ENCODE measurements at places on chromosomes 5 and 9. TPM values are rescaled to one million over a fixed set of nuclear protein-coding genes. Genes with fewer than 3 reads are reported as not detected.
A peak's percentile ranks its signal among the peaks of the same experiment; 100 is the strongest.

- no peaks in the 10 kb centered on the region for H3K4me1 ChIP-seq
- H3K27ac ChIP-seq = no peak overlapping the region
- no peaks in the 10 kb centered on the region for H3K27me3 ChIP-seq
Observed at GRCh38 chr9:99107421-99107820, 2.5 kb downstream of the TGFBR1 start.

DNA sequence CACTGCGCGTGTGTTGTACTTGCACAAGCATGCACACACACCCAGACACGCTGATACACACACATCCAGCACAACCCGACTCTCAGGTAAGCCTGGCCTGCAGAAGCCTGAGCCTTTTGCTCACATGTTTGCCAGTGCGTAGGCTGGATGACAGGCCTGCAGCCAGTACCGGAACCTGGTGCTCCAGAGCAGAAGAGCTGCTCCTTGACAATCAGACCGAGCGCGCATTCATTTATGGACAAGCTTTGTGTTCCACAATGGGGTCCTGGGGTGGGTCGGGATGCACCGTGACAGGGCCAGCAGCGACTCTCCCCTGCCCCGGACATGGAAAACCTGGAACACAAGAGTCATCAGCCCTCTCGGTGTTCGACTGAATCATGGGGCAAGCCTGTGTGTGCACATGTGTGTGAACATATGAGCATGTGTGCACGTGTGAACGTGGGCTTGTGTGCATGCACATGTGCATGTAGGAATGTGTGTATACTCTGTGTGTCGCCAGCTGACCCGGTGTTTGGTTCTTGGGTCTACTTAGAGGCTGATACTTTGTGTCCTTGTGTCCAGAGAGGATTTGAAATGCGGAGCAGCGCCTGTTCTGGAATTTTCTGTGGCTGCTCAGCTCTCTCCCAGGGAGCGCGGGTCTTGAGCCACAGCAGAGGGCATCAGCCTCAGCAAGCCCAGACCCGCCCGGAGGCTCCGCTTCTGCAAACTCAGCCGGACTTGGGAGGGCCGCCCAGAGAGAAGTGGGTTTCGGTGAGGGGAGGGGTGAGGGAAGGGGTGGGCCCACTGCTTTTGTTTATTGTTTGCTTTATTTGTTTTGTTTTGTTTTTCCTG lies 32.2 kb downstream of the IRX4 start:
- H3K36me3 ChIP-seq = no peaks in the 10 kb centered on the region
- no peaks in the 10 kb centered on the region for H3K27me3 ChIP-seq
- no peak overlapping the region for H3K27ac ChIP-seq
- no peak overlapping the region for H3K4me3 ChIP-seq

DNA sequence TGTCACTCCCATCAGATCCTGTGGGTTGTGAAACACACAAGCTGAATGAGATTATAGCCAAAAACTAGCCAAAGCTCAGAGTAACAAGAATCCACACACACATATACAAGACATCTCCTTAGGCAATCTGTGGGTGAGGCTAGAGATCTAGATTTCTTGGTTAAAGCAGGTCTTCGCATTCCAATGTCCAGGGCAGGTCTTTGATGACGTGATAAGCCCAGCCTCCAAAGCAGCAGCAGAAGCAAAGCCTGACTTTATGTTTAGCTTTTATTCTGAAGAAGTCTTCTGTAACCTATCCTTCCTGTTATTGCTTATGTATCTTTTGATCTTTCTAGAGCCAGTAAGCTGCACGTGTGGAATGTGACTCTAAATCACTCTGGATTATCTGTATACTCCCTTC lies 199.1 kb upstream of the SLC30A5 start:
- DNase-seq = peak; percentile 28
- H3K36me3 ChIP-seq = no peaks in the 10 kb centered on the region
- H3K4me1 ChIP-seq = no peaks in the 10 kb centered on the region
- H3K4me3 ChIP-seq = no peak overlapping the region
- no peak overlapping the region for H3K27ac ChIP-seq

DNA sequence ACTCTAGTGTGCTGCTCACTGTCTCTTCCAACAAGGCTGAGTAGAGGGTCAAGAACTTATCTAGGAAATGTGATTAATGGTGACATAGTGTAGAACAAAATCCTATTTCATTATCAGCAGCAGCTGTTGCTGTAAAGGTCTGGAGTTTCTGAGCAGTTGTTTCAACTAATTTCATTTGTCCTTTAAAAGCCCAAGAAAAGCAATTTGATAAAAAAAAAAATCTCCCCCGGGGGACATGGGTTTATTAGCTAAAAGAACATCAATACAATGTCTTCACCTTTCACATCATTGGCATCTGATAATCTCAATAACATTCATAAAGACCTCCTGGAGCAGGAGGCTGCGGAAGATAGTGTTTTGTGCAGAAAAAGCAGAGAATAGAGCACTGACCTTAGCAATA lies 468.1 kb downstream of the KCTD16 start:
- H3K4me1 ChIP-seq = no peaks in the 10 kb centered on the region
- H3K27ac ChIP-seq = no peak overlapping the region
- no peak overlapping the region for H3K4me3 ChIP-seq
- no peaks in the 10 kb centered on the region for H3K36me3 ChIP-seq

GRCh38 chr5:149886060-149886459 lies 58.5 kb downstream of the PDE6A start:
- no peaks in the 10 kb centered on the region for H3K27me3 ChIP-seq
- H3K4me3 ChIP-seq = no peak overlapping the region
- no peak for DNase-seq
- peaks cover 25% of the 10 kb centered on the region for H3K4me1 ChIP-seq

- H3K27ac ChIP-seq = no peak overlapping the region
- no peaks in the 10 kb centered on the region for H3K27me3 ChIP-seq
- no peaks in the 10 kb centered on the region for H3K4me1 ChIP-seq
- no peak for DNase-seq
- no peak overlapping the region for H3K4me3 ChIP-seq
Observed at GRCh38 chr9:68896486-68896885, 117.4 kb downstream of the PRKACG start.

DNA sequence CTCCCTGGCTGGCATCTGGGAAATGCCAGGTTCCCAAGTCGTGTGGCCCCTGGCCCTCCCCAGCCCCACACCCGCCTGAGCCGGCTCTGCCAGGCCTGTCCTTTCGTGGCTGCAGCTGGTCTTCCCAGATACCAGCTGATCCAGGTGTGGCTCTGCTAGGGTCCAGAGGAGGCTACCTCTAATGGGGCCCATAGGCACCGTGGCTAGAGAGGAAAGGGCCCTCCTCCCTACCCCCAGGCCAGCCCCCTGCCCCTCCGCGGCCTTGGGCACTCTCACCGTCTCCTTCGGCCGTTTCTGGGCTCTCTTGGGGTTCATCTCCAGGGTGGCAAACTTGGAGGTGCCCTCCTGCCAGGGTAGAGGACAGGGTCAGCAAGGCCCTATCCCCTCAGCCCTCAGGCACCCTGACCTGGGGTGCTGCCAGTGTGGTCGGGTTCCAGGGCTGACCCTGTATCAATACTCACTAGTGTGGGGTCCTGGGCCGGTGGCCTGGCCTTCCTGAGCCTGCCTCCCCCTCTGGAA lies 17.0 kb downstream of the RALGDS start:
- H3K36me3 ChIP-seq = peaks cover 2% of the 10 kb centered on the region
- no peak overlapping the region for H3K4me3 ChIP-seq

- no peaks in the 10 kb centered on the region for H3K36me3 ChIP-seq
- no peak for DNase-seq
- no peak overlapping the region for H3K4me3 ChIP-seq
- H3K4me1 ChIP-seq = no peaks in the 10 kb centered on the region
- H3K27ac ChIP-seq = no peak overlapping the region
Observed at GRCh38 chr9:31119890-31120454, 1264.5 kb upstream of the ACO1 start.

- no peaks in the 10 kb centered on the region for H3K4me1 ChIP-seq
- no peaks in the 10 kb centered on the region for H3K27me3 ChIP-seq
- H3K27ac ChIP-seq = no peak overlapping the region
- H3K36me3 ChIP-seq = no peaks in the 10 kb centered on the region
- DNase-seq = no peak
- H3K4me3 ChIP-seq = no peak overlapping the region
Observed at GRCh38 chr9:27847818-27848217, 274.5 kb upstream of the C9orf72 start.

DNA sequence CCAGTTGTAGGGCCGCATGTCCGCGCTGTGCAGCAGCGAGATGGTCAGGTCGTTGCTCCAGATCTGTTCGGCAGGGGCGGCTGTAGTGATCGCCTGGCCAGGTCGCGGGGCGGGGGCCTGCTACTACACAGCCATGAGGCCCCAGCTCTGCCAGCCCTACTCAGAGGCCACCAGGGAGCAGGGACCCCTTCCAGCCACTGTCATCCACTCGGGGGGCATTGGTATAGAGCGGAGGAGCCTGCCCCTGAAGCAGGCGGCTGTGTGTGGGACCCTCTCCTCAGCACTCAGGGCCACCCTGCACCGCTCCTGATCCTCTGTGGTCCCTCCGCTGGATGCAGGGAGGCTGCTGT lies 1.7 kb downstream of the FBXW5 start:
- no peaks in the 10 kb centered on the region for H3K27me3 ChIP-seq
- DNase-seq = peak; percentile 42
- H3K36me3 ChIP-seq = peaks cover 1% of the 10 kb centered on the region
- H3K4me1 ChIP-seq = peaks cover 31% of the 10 kb centered on the region
- H3K4me3 ChIP-seq = peak overlapping the region; percentile 59

DNA sequence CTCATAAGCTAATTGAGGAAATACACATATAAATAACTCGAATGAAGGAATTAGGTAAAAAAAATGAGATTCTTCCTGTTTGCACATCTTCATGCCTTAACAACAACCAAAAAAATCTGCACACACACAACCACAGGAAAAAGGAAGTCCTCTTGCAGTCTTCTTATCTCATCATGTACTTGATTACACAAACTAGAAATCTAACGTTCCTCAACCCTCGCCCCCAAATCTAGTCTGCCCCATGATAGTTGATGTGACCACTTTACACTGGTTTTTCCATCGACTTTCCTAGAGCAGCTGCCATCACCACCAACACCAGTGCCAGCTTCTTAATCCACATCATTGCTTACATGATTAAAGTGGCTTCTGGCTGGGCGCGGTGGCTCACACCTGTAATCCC lies 31.2 kb upstream of the RNU6ATAC start:
- H3K27ac ChIP-seq = no peak overlapping the region
- H3K36me3 ChIP-seq = no peaks in the 10 kb centered on the region
- H3K4me1 ChIP-seq = no peaks in the 10 kb centered on the region
- H3K4me3 ChIP-seq = no peak overlapping the region

DNA sequence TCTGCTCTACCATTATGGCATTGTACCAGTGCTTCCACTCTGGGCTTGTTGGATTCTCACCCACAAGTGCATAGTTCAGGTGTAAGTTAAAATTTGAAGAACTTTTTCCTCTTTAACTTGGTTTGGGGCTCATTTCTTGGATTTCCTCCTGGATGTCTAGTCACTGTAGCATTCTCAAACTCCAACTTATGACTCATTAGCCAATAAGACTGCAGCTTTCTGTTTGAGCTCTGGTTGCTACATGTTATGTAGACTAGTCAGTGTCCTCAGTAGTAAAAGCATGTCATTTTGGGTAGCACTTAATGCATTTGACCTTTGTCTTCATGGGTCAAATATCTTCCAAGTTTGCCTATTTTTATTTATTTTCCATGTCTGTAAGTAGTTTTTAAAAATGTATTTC lies 790.8 kb downstream of the BRINP1 start:
- DNase-seq = no peak
- no peak overlapping the region for H3K27ac ChIP-seq
- no peaks in the 10 kb centered on the region for H3K27me3 ChIP-seq
- no peaks in the 10 kb centered on the region for H3K36me3 ChIP-seq
- no peak overlapping the region for H3K4me3 ChIP-seq

GRCh38 chr5:72163349-72163983 lies 56.2 kb downstream of the MAP1B start:
- DNase-seq = no peak
- H3K36me3 ChIP-seq = no peaks in the 10 kb centered on the region
- H3K27ac ChIP-seq = no peak overlapping the region
- no peaks in the 10 kb centered on the region for H3K4me1 ChIP-seq
- H3K27me3 ChIP-seq = no peaks in the 10 kb centered on the region

DNA sequence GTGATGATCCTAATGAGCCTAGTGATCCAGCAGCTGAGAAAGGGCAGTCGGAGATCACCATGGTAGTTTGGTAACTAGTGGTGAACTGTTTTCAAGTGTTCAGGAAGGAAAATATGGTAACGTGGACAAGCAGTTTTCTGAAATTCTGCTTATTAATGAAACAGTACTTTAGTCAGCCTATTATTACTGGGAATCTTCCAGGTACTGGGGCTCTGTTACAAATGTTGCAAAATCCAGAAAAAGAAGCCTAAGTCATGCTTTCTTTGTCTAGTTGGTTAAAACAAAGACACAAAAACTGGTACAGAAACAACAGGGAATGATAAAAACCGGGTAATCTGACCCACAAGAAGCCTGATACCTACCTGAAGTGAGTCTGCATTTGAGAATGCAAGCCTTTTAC lies 18.2 kb downstream of the TTC23L start:
- no peak overlapping the region for H3K27ac ChIP-seq
- H3K36me3 ChIP-seq = no peaks in the 10 kb centered on the region
- H3K27me3 ChIP-seq = no peaks in the 10 kb centered on the region
- no peak overlapping the region for H3K4me3 ChIP-seq

GRCh38 chr9:97807681-97808080 lies 45.3 kb upstream of the FOXE1 start:
- H3K27me3 ChIP-seq = no peaks in the 10 kb centered on the region
- peaks cover 13% of the 10 kb centered on the region for H3K4me1 ChIP-seq
- no peaks in the 10 kb centered on the region for H3K36me3 ChIP-seq
- H3K27ac ChIP-seq = no peak overlapping the region
- H3K4me3 ChIP-seq = no peak overlapping the region

The IL13 gene
- not detected for total RNA-seq

The MARCOL gene
- total RNA-seq = not detected

The CDH9 gene
- total RNA-seq = not detected

The TAL2 gene
- total RNA-seq = 1.4 TPM
